T-helper 2 cell treated with Interferon-gamma antibody and Interleukin-4, amounts not matched to agents 100 ng/mL and 5 ng/mL, for 36 hours (primary cell): ENCODE measurements at places on chromosomes 4 and X. TPM values are rescaled to one million over a fixed set of nuclear protein-coding genes. Genes with fewer than 3 reads are reported as not detected.

The FANCB gene
- total RNA-seq = 13.0 TPM in 2 replicates

The TMSB15A gene
- total RNA-seq = 0.39 and 0.50 TPM in 2 replicates

The WDR44 gene
- total RNA-seq = 15.5 and 17.3 TPM in 2 replicates

The HMX1 gene
- total RNA-seq = not detected in 2 replicates

The FATE1 gene
- not detected in 2 replicates for total RNA-seq

The XAGE2 gene
- not detected in 2 replicates for total RNA-seq

The CCNG2 gene
- total RNA-seq = 19.0 and 19.9 TPM in 2 replicates

The SCFD2 gene
- total RNA-seq = 31.3 and 33.3 TPM in 2 replicates

The GAGE13 gene
- not detected in 2 replicates for total RNA-seq

The FAM47A gene
- not detected in 2 replicates for total RNA-seq

The GPC4 gene
- not detected in 2 replicates for total RNA-seq

The FAM236C gene
- not detected in 2 replicates for total RNA-seq

The EOLA2 gene
- total RNA-seq = 50.4 and 51.7 TPM in 2 replicates

The DDX53 gene
- not detected in 2 replicates for total RNA-seq

The NHS gene
- total RNA-seq = 0.70 and 1.9 TPM in 2 replicates

The CSAG2 gene
- not detected in 2 replicates for total RNA-seq

The IL13RA2 gene
- total RNA-seq = not detected in 2 replicates

The FAM193A gene
- total RNA-seq = 33.1 TPM in 2 replicates

The NUP62CL gene
- 1.0 and 1.5 TPM in 2 replicates for total RNA-seq

The TCEAL9 gene
- total RNA-seq = 0.41 TPM in 2 replicates

The SYNPO2 gene
- total RNA-seq = 0.32 and 0.52 TPM in 2 replicates

The SHISA3 gene
- total RNA-seq = 0.18 and 0.23 TPM in 2 replicates

The XG gene
- total RNA-seq = not detected in 2 replicates
